Activated T-cell treated with anti-CD3 and anti-CD28 coated beads, Interleukin-2, amount 50 U/mL, for 72 hours (primary cell): ENCODE measurements at places on chromosomes 4 and X. TPM values are rescaled to one million over a fixed set of nuclear protein-coding genes. Genes with fewer than 3 reads are reported as not detected.

Gene LRIT3
- total RNA-seq = 0.46 TPM

Gene DCHS2
- total RNA-seq = not detected

Gene PPP1R2C
- total RNA-seq = 0.38 TPM

Gene GLRB
- not detected for total RNA-seq

Gene SH2D1A
- 40.7 TPM for total RNA-seq

Gene ARHGAP6
- not detected for total RNA-seq

Gene CXCR3
- total RNA-seq = 8.8 TPM

Gene CLDN22
- total RNA-seq = not detected

Gene CLCN5
- total RNA-seq = 4.3 TPM

Gene MAP7D2
- total RNA-seq = 0.12 TPM

Gene C4orf50
- 0.95 TPM for total RNA-seq

Gene SASH3
- total RNA-seq = 148 TPM

Gene JCHAIN
- total RNA-seq = 0.49 TPM
